H1 (cell line): ENCODE measurements at places on chromosomes 1 and 21. TPM values are rescaled to one million over a fixed set of nuclear protein-coding genes. Genes with fewer than 3 reads are reported as not detected.

Gene EPHB2
- polyA plus RNA-seq, result 15.8 and 23.8 TPM in 2 replicates

Gene CYP2J2
- polyA plus RNA-seq, result 0.49 and 0.59 TPM in 2 replicates

Gene SPATA46
- polyA plus RNA-seq, result not detected in 2 replicates

Gene CLCN6
- polyA plus RNA-seq, result 15.7 and 20.4 TPM in 2 replicates

Gene CR1
- polyA plus RNA-seq, result 0.14 and 0.15 TPM in 2 replicates

Gene FAM167B
- 2.8 and 4.2 TPM in 2 replicates for polyA plus RNA-seq

Gene HSF2BP
- 0.51 and 0.52 TPM in 2 replicates for polyA plus RNA-seq

Gene MAP3K21
- 15.9 and 21.2 TPM in 2 replicates for polyA plus RNA-seq

Gene SH3D21
- 3.4 and 5.1 TPM in 2 replicates for polyA plus RNA-seq

DNA sequence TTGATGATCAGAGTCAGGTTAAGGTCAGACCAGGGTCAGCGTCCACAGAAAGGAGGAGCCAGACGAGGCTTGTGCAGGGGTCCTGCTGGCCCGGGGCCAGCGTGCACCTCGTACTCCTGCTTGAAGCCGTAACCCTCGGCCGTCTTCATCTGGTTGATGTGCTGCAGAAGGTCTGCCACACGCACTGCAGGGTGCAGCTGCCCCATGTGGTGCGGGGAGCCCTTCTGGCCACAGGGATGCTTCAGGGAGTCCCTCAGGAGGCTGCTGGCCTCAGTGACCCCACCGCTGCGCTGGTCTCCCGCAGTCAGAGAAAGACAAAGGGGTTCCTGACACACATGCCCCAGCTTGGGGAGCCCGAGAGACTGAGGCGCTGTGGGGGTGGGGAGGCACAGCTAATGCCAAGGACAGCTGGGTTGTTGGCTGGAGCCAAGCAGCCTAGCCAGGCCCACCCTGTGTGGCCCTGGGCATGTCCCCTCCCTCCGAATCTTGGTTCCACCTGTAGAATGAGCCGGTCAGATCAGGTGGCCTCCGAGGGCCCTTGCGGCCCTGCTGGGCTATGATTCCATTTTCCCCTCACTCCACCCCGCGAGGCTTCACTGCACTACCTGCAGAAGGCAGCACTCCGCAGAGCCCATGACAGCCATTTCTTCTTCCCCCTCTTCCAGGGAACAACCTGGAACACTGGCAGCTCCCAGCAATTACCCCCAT is 251.9 kb downstream of the PTPRU start:
- no peak overlapping the region for H3K27ac ChIP-seq
- H3K27me3 ChIP-seq, result no peaks in the 10 kb centered on the region
- DNase-seq, result no peak
- no peak overlapping the region for H3K4me3 ChIP-seq

DNA sequence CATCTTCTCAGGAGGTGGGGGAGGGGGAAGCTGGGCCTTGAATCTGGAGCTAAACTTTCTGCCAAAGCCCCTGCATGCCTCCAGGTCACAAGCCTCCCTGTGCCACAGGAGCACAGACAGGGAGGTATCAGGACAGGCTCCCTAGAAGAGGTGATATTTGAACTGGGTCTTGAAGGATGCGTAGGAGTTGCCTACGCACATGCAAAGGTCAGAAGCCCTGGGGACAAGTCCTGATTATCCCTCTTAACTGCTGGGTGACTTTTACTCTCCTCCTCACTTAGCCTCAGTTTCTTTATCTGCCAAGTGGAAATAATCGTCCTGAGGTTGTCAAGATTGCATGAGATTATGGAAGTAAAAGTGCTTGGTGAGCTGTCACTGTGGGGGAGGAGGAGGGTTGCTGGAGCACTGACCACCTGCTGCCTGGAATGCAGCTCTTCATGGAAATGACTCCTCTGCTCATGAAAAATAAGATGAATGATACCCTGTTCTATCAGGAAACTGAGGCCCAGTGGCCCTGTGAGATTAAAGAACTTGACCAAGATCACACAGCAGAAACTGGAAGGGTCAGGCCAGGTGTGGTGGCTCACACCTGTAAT is 50.6 kb upstream of the LAPTM5 start:
- no peak overlapping the region for H3K4me3 ChIP-seq
- H3K27me3 ChIP-seq, result peaks cover 2% of the 10 kb centered on the region; the same call in 1 of the 2 replicates
- no peak overlapping the region for H3K27ac ChIP-seq
- DNase-seq, result no peak
- H3K4me1 ChIP-seq, result peaks cover 40% of the 10 kb centered on the region

GRCh38 chr1:205286335-205286950 is 35.1 kb downstream of the NUAK2 start:
- H3K4me3 ChIP-seq, result no peak overlapping the region
- H3K36me3 ChIP-seq, result no peaks in the 10 kb centered on the region
- DNase-seq, result no peak

GRCh38 chr1:37159102-37159501 is 124.8 kb upstream of the GRIK3 start:
- DNase-seq, result peak; percentile 47
- H3K4me1 ChIP-seq, result no peaks in the 10 kb centered on the region
- no peak overlapping the region for H3K4me3 ChIP-seq
- H3K36me3 ChIP-seq, result no peaks in the 10 kb centered on the region
- no peak overlapping the region for H3K27ac ChIP-seq

- peaks cover 6% of the 10 kb centered on the region for H3K4me1 ChIP-seq
- no peaks in the 10 kb centered on the region for H3K36me3 ChIP-seq
- H3K4me3 ChIP-seq, result no peak overlapping the region
- H3K27me3 ChIP-seq, result peaks cover 31% of the 10 kb centered on the region
- DNase-seq, result no peak
- no peak overlapping the region for H3K27ac ChIP-seq
These were observed 225.1 kb upstream of the TMEM51 start for GRCh38 chr1:14928412-14928811.

DNA sequence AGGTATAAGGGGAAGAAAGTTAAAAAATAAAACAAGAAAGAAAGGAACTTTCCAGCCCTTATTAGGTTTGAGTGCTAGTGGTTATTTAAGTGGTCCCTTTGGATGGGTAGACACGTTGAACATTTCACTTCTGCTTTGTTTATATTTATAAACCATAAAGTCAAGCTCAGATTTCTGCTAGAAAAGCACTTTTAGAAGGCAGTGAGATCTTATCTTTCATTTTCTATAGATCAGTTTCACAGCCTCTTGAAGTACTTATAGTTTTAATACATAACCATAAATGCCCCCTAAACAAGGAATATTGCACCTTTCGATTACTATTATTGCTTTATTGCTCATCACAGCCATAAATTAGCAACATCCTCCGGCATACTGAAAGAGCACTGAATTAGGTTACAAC is 446.8 kb upstream of the PLXNA2 start:
- no peaks in the 10 kb centered on the region for H3K4me1 ChIP-seq
- no peak overlapping the region for H3K4me3 ChIP-seq
- H3K27me3 ChIP-seq, result no peaks in the 10 kb centered on the region
- no peak overlapping the region for H3K27ac ChIP-seq
- H3K36me3 ChIP-seq, result no peaks in the 10 kb centered on the region

DNA sequence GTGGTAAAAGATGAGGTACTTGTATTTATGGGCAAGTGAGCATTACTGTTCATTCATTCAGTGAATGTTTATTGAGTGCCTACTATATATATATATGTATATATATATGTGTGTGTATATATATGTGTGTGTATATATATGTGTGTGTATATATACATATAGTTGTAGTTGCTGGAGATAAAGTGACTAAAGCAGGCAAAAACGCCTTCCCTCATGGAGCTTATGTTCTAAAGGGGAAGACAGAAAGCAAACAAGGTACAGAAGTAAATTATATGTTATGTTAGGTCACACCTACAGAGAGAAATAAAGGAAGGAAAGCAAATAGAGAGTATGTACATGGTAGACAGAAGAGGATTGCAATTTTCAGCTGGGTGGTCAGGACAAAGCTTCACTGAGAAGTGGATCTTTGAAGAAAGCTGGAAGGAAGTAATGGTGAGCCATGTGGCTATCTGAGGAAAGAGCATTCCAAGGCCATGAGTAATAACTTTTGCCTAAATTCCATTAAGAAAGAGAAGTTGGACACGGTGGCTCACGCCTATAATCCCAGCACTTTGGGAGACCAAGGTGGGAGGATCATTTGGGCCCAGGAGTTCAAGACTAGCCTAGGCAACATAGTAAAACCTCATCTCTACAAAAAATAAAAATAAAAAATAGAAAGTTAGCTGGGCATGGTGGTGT is 33.5 kb upstream of the KLF17 start:
- no peaks in the 10 kb centered on the region for H3K27me3 ChIP-seq
- H3K36me3 ChIP-seq, result no peaks in the 10 kb centered on the region
- H3K4me3 ChIP-seq, result no peak overlapping the region

GRCh38 chr1:223771814-223772770 is 59.8 kb downstream of the CAPN2 start:
- H3K27ac ChIP-seq, result no peak overlapping the region
- peaks cover 5% of the 10 kb centered on the region for H3K36me3 ChIP-seq
- H3K27me3 ChIP-seq, result no peaks in the 10 kb centered on the region
- peaks cover 5% of the 10 kb centered on the region; the same call in 1 of the 2 replicates for H3K4me1 ChIP-seq

DNA sequence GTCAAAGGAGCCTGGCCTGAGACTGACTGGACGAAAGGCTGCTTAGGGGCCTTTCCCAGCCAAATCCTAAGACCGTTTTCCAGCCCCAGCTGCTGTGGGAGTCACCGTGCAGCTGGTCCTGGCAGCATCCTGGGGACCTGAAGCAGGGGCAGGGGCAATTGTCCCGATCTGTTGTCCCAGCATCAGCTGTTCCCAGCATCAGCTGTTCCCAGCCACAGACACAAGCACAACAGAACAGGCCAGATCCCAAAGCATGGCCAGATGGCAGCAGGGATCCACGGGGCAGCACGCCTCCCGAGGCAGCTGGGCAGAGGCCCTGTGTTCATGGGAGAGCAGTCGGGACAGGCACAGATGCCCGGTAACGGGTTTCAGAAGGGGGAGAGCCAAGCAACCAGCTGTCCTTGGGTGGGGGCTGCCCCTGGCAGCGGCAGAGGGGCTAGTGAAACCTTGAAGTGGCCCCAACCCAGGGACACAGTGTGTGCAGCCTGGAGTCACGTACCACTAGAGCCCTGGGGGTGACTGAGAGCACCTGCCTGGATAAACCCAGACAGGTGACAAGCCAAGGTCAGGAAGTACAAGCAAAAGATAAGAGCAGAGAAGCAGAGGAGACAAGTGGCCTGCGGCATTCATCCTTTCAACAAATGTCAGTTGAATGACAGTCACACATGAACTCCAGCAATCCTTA is 13.3 kb downstream of the CELA2B start:
- H3K36me3 ChIP-seq, result peaks cover 4% of the 10 kb centered on the region; the same call in 1 of the 2 replicates
- no peaks in the 10 kb centered on the region for H3K4me1 ChIP-seq
- no peak overlapping the region for H3K4me3 ChIP-seq
- no peak overlapping the region for H3K27ac ChIP-seq

DNA sequence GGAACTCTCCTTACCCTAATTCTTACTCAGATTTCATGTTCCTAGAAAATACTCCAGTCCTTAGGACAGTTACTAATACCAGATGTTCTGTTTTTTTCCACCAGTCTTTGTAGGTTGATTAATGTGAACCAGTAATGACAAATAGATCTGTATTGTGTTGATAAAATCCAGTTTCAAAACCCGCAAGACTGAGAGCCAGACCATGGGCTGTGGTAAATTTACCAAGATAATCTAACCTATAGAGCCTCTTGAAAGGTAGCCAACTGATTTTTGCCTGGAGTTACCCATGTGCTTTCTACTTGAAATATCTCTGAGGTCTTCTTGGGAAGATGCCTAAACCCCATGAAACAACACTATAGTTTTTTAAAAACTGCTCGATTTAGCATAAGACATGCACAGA is 46.5 kb upstream of the CDC7 start:
- DNase-seq, result no peak
- H3K27me3 ChIP-seq, result no peaks in the 10 kb centered on the region
- H3K36me3 ChIP-seq, result no peaks in the 10 kb centered on the region
- H3K4me1 ChIP-seq, result no peaks in the 10 kb centered on the region
- no peak overlapping the region for H3K4me3 ChIP-seq
- no peak overlapping the region for H3K27ac ChIP-seq

- H3K4me3 ChIP-seq, result no peak overlapping the region
- H3K4me1 ChIP-seq, result peaks cover 5% of the 10 kb centered on the region; the same call in 1 of the 2 replicates
- no peak overlapping the region for H3K27ac ChIP-seq
- no peak for DNase-seq
- H3K27me3 ChIP-seq, result no peaks in the 10 kb centered on the region
- no peaks in the 10 kb centered on the region for H3K36me3 ChIP-seq
These were observed 28.4 kb downstream of the SYT2 start for GRCh38 chr1:202681736-202682420.

- peak; percentile 67 for DNase-seq
- peaks cover 3% of the 10 kb centered on the region; the same call in 1 of the 2 replicates for H3K4me1 ChIP-seq
- H3K4me3 ChIP-seq, result peak overlapping the region; percentile 44
- H3K27ac ChIP-seq, result no peak overlapping the region
These were observed 1.2 kb downstream of the CHRM3 start for GRCh38 chr1:239387304-239388158.

DNA sequence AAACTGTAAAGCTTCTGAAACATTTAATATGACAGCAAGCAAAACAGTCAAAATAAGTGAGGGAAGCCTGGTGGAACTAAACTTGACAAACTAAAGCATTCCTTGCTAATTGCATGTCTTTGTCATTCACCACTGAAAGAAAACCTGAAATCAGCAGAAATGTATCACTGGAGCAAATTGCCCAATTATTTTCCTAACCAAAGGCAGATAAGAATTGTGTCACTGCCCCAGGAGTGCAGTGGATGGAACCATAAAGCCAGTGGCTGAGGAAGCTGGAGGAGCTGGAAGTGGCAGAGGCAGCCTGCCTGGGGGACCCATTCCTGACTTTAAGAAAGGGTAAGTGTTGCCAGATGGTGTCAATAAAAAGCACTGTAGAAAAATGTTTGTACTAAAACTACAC is 2.7 kb upstream of the SLC30A10 start:
- H3K27ac ChIP-seq, result no peak overlapping the region
- no peak overlapping the region for H3K4me3 ChIP-seq
- no peaks in the 10 kb centered on the region for H3K4me1 ChIP-seq
- peak; percentile 22 for DNase-seq
- H3K36me3 ChIP-seq, result no peaks in the 10 kb centered on the region
- peaks cover 28% of the 10 kb centered on the region for H3K27me3 ChIP-seq

DNA sequence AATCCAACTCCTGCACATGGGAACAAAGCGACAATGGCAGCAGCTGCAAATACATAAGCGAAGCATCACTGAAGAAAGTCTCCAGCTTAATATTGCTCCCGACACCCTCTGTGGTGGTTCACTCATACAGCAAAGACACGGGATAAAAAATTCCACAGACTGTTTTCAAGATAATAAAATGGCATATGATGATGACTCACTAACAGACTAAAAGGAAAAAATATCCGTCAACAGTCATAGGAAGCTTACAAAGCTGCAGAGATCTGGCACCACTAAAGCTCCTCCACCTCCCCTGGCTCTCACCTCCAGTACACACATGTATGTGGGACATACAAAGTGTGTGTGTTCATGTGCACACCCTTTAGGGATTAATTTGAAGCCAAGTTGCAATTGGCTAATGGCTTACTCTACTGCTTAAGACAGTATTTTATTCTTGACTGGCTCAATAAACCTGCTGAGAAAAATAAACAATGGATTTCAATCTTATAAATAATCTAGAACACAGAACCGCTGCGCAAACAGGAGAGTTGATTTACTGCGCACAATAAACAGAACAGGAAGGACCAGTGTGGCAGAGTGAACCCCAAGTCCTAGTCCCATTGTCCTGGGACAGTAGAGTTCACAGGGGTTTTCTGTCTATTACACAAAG is 94.4 kb downstream of the SLC45A1 start:
- H3K4me1 ChIP-seq, result peaks cover 35% of the 10 kb centered on the region
- no peaks in the 10 kb centered on the region for H3K36me3 ChIP-seq
- H3K27me3 ChIP-seq, result no peaks in the 10 kb centered on the region
- no peak overlapping the region for H3K4me3 ChIP-seq
